ENCODE measurements at places on chromosomes 12 and 14.

DNA sequence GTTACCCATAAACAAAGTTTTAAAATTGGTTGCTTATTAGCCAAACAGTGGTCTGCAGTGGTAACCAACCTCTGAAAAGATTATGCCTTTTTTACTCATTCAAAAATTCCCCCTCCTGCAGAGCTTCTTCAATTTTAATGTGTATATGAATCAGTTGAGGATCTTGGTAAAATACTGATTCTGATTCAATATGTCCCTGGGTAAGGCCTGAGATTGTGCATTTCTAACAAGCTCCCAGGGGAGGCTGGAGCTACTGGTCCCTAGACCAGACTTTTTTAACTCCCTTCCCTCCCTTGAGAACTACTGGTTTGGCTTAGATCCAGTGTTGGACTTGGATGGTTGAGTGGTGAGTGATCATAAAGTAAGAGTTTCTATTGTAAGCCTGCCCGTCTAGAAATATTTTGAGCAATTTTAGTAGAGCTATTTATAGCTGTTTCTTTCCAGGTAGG, 90.2 kb downstream of the FUT8 start:
- no peak for DNase-seq

GRCh38 chr12:71890475-71890874, 48.2 kb upstream of the TPH2 start:
- DNase-seq: no peak

GRCh38 chr12:121829250-121829918, 25.6 kb downstream of the SETD1B start:
- no peak for DNase-seq

GRCh38 chr14:61581955-61582615, 113.2 kb upstream of the HIF1A start:
- DNase-seq: no peak

- DNase-seq: no peak
These were observed 187.0 kb downstream of the GRIP1 start for GRCh38 chr12:66491853-66492252.

DNA sequence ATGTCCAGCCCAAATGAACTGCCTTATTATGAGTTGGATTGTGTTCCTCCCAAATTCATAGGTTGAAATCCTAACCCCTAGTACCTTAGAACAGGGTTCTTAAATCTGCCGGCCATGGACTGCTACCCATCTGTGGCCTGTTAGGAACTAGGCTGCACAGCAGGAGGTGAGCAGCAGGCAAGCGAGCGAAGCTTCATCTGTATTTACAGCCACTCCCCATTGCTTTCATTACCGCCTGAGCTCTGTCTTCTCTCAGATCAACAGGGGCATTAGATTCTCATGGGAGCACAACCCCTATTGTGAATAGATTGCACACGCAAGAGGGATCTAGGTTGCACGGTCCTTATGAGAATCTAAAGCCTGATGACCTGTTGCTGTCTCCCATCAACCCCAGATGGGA, 9.8 kb upstream of the EML5 start:
- DNase-seq: no peak

DNA sequence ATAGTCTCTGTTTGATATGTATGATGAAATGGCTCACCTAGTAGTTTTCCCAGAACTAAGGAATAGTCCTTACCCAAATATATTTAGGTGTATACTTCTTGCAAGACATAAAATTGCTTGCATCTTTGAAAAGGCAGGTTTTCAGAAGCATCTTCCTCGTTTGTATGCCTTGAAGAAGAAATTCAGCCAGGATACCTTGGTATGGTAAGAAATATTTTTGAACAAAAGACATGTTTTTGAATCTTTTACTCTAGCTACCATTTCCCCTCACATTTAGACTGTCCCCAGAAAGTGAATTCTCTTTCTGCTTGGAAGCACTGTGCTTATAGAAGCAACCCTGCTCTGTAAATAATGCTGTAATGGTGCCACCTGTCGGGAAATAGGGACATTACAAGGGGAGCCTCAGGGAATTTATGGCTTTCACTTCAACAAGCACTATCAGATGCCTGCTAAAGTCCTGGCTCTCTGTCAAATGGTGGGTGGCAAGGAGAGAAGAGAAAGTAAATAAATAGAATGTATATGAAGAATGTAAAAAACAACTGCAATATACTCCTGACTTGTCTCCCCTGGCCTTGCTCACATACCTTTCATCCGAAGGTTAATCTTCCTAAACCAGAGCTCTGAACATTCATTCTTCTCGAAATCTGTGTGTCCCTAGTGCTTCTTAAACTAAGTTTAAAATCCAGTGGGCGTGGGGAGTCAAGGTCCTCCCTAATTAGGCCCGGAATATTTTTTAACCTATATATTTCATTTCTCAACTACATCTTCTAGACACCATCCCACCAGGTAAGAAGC, 6.1 kb downstream of the CCDC184 start:
- peak; percentile 73 for DNase-seq

GRCh38 chr12:83818881-83819280, 1093.7 kb downstream of the SLC6A15 start:
- DNase-seq: peak; percentile 9

GRCh38 chr14:29097476-29097875, 330.9 kb downstream of the FOXG1 start:
- DNase-seq: no peak

DNA sequence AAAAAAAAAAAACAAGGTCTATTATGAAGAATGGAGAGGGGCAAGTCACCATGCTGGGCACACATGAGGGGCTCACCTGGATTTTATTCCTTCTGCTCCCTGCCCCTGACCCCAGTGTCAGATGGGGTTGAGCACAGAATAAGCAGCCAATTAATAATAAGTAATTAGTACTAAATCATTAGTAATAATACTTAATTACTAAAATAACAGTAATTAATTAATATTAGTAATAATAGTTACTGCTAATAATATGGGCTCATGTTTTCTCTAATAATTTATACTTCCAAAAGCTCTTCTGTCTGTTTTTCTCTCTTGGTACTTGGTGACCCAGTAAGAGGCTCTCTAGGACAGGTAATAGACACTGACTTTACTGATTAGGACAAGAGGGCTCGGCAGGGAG, 360.9 kb downstream of the VRK1 start:
- DNase-seq: no peak

GRCh38 chr12:113130457-113131135, 5.0 kb downstream of the RASAL1 start:
- no peak for DNase-seq

GRCh38 chr12:90899456-90900182, 55.4 kb downstream of the CCER1 start:
- DNase-seq: no peak

GRCh38 chr12:20624718-20625117, 70.4 kb upstream of the SLCO1C1 start:
- DNase-seq: peak; percentile 49
